Progenitor cell of endocrine pancreas (in vitro differentiated cells): ENCODE measurements at places on chromosomes 4 and X.

- no peak for DNase-seq
Observed at GRCh38 chr4:95170176-95170575, 378.6 kb downstream of the UNC5C start.

- no peak for DNase-seq
Observed at GRCh38 chr4:37549041-37549440, 137.1 kb downstream of the RELL1 start.

GRCh38 chr4:139764182-139764581, 98.6 kb downstream of the MGST2 start:
- DNase-seq, result no peak

- DNase-seq, result no peak
Observed at GRCh38 chrX:1442724-1443367, 9.9 kb downstream of the ASMTL start.

DNA sequence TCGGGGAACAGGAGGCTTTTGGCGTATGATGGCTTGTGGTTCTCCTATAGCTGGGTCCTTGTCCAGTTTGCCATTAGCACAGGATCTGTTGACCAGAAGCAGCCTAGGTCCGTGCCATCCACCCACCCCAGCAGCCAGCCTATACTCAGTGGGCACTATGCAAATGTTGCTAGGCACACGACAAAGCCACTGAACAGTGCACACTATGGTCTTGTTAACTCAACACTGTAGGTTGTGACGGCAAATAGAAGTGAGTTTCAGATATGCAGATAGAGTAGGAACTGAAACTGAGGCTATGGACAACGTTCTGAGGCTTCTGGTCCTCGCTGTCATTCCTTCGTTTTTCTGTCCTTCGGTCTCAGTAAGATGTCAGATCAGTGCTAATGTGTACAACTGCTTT, 541.3 kb upstream of the TENM3 start:
- DNase-seq, result no peak

GRCh38 chr4:107035819-107036583, at the start of gene DKK2:
DKK2 (minus strand) TSS chr4:107036313; CDS start chr4:107035591, 722 bp downstream.
- DNase-seq, result no peak

DNA sequence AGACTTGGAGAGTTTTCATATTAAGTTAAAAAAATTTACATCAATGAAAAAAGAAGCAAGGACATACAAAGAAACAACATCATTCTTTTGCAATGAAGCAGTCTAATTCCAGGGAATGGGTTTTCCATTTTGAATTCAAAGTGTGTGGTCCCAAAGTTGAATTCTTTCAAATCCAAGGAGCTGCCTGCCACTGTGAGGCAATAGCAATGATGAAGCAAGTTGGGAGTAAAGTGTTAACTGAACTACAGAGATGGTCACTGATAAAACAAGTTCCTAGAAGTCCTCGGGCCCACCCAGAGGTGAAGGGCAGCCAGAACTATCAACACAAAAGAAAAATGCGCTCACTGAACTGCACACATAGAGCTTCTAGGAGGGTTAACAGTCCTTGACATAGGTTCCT, 115.9 kb downstream of the RAB28 start:
- DNase-seq, result no peak

GRCh38 chrX:101977106-101977505, 45.3 kb upstream of the ZMAT1 start:
- DNase-seq, result no peak

- no peak for DNase-seq
Observed at GRCh38 chr4:11765849-11766453, 337.3 kb upstream of the HS3ST1 start.

- DNase-seq, result no peak
Observed at GRCh38 chr4:108532187-108532586, 88.2 kb upstream of the RPL34 start.

DNA sequence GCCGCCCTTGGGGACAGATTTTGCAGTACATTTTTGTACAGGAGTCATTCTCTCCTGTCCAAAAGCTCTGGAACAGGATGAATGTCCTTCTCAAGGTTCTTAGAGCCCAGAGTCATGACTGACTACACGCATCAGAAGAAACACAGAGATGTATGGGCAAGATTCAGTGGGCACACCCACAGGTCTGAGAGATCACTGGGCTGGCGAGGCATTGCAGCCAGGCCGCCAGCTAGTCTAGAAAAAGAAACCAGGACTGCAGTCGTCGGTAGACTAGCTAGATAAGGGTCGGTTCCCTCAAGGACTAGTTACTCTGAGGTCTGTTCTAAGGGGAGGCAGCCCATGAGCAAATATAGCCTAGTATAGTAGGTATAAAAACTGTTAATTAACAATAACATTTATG, 19.8 kb downstream of the GBA3 start:
- DNase-seq, result no peak

GRCh38 chr4:766559-767283, 59.2 kb downstream of the CPLX1 start:
- no peak for DNase-seq

- no peak for DNase-seq
Observed at GRCh38 chrX:627510-627981, 3.0 kb upstream of the SHOX start.

DNA sequence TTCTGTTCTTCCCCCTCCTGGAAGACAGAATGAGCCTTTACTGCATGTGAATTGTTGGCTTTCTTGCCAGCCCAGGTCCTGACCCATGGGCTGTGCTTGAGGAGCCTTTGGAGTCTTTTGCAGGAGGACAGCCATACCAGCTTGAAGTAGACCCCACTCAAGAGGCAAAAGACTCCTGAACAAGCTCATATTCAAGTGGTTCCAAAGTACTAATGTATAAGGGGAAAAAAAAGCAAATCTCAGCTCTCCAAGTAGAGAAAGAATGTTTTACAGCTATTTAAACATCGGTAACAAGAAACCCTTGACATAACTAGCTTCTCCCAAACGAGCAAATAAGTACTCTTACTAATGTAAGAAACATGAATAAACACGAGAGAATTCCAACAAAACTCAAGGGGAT, 174.9 kb upstream of the MXRA5 start:
- DNase-seq, result no peak

GRCh38 chr4:10534820-10535219, 77.6 kb upstream of the ZNF518B start:
- no peak for DNase-seq

DNA sequence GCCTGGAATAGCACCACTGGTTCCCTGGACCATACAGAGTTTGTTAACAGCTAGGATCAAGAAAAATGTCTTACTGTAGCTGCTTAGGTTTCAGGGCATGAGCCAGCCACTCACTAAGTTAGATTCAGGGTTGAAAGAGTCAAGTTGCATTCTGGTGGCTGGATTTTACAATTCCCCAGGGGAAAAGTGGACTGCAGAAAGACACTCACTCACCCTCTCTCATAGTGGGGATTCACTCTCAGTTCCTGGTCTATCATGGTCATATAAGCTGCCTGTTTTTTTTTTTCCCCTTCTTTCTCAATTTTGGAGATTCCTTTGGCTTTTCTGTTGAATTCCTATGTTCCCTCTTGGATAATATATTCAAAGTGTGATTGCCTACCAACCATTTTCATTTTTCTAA, 744.2 kb upstream of the GRIA3 start:
- DNase-seq, result no peak

DNA sequence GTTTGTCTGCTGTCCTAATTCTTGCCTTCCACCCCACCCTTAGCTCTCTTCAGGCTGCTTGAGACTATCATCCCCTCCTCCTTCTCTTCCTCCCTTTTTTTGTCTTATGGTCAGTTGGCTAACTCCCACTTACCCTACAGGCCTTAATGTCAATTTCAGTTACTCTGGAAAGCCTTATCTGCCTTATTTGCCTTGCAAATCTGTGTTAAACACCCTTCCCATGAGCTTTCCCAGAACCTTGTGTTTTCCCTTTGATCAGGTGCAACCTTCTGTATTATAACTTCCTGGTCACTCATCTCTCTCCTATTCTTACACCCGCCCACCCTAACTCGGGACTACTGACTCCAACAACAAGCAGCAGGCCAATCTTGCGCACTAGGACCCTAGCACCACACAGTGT, 74.8 kb downstream of the COX18 start:
- DNase-seq, result no peak

GRCh38 chrX:37871626-37872302, 24.4 kb upstream of the DYNLT3 start:
- no peak for DNase-seq

DNA sequence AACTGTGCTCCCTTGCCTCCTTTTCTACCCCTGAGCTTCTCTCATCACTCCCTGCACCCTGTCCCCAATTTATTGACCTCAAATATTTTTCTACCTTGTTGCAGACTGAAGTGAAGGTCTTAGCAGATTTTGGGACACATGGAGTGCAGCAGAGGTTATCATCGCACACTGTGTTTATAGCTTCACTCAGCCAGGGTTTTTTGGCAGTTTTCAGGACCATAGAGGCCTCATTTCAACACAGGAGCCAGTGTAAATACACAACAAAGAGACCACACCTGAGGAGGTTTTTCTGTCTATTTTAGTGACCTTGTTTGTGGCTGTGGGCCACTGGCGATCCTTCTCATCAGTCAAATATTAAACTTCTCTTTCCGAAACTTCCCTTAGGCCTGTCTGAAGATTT, 457.1 kb downstream of the SPRY1 start:
- no peak for DNase-seq

GRCh38 chr4:79673898-79674297, 265.9 kb upstream of the GK2 start:
- no peak for DNase-seq

DNA sequence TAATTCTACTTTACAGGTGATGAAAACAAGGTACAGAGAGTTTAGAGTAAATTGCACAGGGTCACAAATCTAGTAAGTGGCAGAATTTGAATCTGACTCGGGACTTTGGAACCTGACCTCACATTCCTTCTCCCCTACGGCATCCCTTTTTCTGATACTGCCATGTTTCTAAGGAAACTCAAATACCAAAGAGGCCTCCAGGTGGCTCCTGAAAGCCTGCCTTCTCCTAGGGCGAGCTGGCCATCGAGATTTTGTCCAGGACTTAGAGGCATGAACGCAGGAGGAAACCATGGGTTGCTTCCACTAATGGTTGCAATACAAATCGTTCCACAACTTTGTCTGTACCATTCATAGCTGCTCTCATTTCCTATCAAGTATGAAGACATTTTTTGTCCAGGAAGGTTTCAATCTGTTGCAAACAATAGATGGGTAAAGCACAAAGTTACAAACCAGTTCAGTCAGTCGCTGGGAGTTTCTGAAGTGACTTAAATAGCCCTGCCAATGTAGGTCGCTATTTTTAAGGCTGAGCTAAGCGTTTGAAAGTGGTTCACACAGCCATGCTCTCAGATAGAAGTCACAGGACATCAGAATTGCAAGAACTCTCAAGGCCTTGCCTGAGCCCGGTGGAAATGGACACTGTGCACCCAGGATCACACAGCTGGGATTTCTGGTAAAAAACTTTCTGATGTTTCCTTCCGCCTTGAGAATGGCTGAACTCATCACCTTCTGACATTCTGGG, 296.6 kb upstream of the PRPS2 start:
- DNase-seq, result no peak

DNA sequence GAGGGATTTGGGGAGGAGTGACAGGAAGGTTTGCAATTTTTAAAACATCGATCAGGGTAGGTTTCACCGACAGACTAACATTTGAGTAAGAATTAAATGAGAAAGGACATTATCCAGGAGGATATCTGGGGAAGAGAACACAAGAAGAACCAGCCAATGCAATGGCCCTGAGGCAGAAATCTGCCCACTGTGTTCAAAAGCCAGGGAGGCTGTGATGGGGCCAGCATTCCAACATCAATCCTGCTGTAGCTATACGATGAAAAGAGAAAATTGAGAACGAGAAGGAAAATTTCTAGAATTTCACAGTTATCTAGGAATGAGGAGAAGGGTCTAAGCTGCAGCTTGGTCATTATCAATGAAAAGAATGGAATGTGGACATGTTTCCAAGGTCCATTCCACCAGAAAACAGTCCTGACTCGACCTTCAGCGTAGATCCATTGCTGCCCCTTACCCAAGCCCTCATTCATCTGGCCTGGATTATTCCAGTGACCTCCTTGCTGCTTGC, 84.4 kb downstream of the APBB2 start:
- no peak for DNase-seq

DNA sequence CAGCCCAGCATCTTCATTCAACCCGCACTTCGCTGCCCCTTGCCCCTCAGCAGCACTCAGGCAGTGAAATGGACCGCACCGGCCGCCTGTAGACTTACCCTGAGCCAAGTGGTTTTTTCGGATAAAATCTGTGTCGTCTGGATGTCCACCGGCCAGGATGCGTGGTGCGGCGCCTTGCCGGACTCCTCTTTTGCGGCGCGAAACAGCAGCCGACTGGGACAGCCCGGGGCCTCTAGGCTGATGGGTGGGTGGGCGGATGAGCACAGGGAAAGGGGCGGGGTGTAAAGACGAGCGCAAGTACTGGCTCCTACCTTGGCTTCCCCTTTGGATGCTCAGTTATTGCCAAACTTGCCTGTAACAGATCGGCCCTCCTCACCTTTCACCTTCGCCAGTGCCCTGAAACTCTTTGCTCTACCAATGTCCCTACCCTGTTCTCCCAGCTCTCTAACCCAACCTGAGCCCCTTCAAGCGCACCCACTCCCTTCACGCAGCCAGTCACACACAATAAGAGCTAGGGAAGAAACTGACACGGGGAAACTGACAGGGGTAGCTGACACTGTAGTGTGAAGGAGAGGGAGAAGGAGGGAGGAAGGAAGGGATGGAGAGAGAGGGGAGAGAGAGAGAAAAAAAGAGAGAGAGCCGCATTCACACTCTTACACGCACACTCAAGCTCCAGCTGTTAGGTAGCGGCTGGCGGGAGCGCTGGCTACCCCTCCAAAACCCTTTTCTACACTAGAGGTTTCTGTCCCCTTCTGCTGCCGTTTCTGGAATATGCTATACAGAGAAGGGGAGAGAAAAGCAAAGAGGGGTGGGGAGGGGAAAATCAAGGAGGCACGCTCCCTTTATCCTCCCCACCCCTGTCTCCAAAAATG, 559 bp downstream of the TRPC5 start:
- no peak for DNase-seq

GRCh38 chrX:29518100-29518499, 697.3 kb upstream of the MAGEB2 start:
- DNase-seq, result no peak

DNA sequence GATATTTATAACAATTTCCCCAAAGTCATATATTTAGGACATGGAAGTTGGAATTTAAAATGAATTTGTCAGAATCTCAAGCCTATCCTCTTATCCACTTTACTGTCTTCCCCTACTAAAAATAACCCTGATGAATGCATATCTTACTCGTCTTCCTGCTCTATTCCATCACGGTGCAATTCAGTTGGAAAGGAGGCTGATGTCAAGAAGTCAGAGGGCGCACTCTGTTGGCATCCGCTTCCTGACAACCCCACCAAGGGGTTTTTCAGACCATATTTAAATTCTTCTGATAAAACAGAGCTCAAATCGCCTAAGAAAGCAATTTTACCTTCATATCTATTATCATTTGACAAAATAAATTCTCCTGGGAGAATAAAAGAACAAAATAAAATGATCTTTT, 233.5 kb downstream of the ARHGAP24 start:
- no peak for DNase-seq

- DNase-seq, result no peak
Observed at GRCh38 chrX:70669120-70669519, 224.5 kb downstream of the DLG3 start.

DNA sequence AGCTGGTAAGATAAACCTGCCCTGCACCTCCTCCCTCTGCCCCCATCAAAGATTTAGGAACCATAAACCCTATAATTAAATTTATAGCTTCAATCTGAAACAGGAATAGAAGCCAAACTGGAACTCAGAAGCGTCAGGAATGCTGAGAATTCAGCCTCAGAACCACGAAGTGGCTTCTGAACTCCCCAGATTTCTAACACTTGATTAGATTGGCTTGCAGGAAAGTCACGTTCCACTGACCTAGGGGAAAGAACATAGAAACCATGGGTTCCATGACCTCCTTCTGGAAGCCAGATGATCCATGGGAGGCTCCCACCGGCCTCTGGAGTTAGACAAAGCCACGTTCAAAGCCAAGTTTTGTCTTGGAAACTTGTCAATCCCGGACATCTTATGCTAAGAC, 356.5 kb downstream of the MID1IP1 start:
- DNase-seq, result no peak
